ENCODE measurements at places on chromosomes 4 and X.

GRCh38 chr4:134777606-134778005 is 576.0 kb upstream of the PABPC4L start:
- no peak for DNase-seq

- DNase-seq: no peak
These were observed 2.9 kb downstream of the TRIML2 start for GRCh38 chr4:188106454-188106853.

DNA sequence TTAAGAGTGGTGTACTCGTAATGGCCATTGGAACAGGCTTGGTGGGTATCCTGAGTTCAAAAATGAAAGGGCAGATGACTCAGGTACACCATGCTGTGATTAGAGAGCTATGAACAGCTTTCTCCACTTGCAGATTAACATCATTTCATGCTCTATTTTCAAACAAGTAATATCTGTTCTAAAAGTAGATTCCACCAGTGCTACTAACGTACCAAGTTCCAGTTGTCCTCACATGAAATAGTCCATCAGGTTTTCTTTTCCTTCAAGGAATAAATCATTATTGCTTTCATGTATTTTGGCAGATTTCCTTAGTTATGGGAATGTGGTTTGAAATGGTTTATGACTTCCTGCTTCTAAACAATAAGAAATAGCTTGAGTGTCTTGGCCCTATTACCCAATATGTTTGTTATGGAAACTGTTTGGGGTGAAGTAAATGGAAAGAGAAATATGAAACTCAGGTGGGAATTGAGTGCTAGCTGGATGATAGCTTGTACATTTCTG is 49.9 kb downstream of the PCDH7 start:
- no peak for DNase-seq

DNA sequence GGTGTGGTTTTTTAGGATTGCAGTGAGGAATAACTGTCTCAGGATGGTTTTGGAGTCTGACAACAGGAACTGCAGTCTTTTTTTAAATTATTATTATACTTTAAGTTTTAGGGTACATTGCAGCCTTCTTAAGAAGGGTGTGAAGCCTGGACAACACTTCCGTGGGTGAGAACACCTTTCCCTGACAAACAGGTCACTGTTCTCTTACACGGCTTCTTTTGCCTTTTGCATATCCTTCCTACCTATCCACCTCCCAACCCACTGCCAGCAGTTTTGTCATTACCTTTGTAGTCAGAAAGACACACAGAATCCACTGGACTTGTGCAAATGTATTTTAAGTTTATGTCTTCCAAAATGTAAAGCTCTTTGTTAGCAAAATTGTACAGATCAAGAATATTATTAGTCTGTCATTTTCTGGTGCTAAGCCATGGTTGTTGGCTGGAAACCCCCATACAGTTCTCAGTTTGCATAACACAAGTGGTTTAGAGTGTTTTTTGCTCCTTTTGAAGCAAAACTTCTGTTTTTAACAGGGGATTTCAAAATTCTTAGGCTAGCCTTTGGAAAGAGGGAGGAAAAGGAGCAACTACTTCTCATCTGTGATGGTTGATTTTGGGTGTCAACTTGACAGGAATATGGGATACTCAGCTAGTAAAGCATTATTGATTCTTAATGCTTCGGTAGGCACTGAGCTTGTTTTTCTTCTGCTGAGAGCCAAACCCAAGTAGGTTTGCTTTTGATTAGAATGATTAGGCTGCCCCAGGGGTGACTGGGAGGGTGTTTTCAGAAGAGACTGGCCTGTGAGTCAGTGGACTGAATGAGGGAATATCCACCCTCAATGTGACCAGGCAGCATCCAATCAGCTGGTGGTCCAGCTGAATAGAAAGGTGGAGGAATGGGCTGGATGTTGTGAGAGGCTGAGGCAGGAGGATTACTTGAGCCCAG is 29.4 kb upstream of the KLHL2 start:
- no peak for DNase-seq

DNA sequence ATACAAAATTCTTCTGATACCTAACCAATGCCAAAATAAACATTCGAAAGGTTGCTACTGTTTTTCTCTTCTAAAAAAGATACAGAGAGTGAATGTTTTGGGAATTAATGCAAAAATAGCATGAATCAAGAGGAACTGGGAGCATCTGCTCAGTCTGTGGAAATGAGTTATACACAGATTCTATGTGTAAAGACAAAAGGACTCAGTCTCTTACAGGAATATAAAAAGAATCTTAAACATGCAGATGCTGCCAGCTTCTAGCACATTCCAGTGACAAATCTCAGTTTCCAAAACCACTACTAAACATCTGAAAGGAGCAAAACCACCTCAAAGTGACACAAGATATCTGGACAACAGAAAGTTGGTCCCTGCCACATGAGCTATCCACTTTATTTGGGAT is 55.0 kb downstream of the PAPSS1 start:
- no peak for DNase-seq

DNA sequence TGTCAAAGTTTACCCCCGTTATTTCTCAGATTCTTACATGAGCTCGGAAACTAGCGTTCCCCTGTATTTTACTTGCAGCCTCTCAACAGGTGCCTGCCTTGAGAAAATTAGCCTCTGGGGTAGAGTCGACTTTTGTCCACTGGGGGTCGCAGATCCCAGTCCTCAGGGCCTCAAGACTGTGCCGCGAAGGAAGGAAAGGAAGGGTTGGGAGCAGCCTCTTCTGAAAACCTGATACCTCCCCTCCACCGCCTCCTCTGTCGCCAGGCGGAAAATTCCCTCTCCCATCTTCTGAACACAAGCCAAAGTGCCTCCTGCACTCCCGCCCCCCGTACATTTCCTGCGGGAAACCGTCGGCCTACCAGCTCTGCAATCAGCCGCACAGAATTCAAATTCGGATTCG is 44.4 kb upstream of the TMSB15B start:
- DNase-seq: no peak

Measured in BJ (cell line).